Activated T-helper 1 cell treated with anti-CD3 and anti-CD28 coated beads, Interleukin-12 subunit alpha, Interleukin-12 subunit beta, Interleukin-2, Interleukin-4 antibody, amounts not matched to agents 30 ng/mL and 10 ng/mL and 1 ng/mL, durations not matched to agents 14 hours and 24 hours and 36 hours (primary cell): ENCODE measurements at places on chromosomes 3 and 15.

GRCh38 chr15:65082303-65082953 is 5.9 kb downstream of the KBTBD13 start:
- no peak for DNase-seq

- no peak for DNase-seq
Observed at GRCh38 chr3:125186261-125186787, 26.2 kb downstream of the SLC12A8 start.

- no peak for DNase-seq
Observed at GRCh38 chr3:159586571-159587202, 401.9 kb upstream of the IL12A start.

GRCh38 chr15:37059086-37059485 is 41.3 kb downstream of the MEIS2 start:
- DNase-seq, result no peak

DNA sequence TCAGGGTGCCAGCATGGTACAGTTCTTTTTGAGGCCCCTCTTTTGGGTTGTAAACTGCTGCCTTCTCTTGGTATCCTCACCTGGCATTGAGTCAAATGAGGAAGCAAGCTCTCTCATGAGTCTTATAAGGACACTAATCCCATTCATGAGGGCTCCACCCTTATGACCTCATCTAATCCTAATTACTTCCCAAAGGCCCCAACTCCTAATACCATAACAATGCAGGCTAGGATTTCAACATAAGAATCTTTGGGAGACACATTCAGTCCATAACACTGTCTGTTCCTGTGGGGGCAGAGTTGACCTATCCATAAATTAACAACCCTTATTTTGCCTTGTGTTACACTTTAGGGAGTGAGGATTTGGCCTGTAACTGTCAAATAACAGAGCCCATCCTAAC is 278.3 kb downstream of the LRTM1 start:
- DNase-seq, result no peak

- DNase-seq, result no peak
Observed at GRCh38 chr3:193743702-193744047, 150.7 kb downstream of the OPA1 start.
